ENCODE measurements at places on chromosomes 7 and 10.

- DNase-seq = no peak
These were observed 369.6 kb downstream of the AUTS2 start for GRCh38 chr7:69967689-69968450.

- no peak for DNase-seq
These were observed 482.2 kb upstream of the KLF6 start for GRCh38 chr10:4267086-4267773.

DNA sequence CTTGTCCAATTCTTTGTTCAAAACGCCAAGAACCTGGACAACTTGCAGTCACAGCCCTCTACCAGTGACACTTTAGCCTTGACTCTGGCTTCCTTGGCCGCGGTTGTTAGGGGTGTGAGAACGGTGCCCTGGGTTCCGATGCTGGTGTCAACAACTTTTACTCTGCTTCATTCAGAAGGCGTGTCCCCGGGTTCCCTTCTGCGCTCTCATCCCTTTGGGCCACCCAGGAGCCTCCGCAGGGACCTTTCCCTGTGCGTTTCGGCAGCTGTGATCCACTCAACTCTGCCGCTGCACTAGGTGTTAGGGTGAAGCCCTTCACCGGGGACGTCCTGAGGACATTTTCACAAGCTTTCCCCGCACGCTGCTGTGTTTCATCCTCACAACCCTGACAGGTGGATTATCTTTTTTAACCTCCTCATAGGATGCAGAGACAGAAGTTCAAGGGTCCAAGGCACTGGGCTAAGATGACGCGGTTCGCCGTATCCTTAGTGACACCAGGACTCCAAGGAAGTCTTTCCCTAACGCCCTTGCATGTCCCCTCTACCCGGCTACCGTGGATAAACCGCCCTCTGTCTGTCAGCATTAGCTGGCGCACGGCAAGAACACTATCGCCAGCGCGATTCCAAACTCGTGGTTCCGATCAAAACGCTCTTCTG is 133.5 kb upstream of the SHH start:
- DNase-seq = no peak

- DNase-seq = no peak
These were observed 1.1 kb downstream of the GGCT start for GRCh38 chr7:30503274-30504212.

DNA sequence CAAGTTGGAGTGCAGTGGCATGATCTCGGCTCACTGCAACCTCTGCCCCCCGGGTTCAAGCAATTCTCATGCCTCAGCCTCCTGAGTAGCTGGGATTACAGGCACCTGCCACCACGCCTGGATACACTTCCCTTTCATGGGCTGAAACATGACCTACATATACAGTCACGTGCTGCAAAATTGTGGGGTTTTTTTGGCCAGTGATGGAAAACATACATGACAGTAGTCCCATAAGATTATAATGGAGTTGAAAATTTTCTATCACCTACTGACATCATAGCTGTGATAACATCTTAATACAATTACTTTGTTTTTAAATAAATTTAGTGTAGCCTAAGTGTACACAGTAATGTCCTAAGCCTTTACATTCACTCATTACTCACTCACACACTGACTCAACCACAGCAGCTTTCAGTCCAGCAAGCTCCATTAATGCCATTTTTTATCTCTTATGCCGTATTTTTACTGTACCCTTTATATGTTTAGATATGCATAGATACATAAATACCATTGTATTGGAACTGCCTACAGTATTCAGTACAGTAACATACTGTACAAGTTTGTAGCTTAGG is 79.9 kb upstream of the TMEM196 start:
- DNase-seq = no peak

DNA sequence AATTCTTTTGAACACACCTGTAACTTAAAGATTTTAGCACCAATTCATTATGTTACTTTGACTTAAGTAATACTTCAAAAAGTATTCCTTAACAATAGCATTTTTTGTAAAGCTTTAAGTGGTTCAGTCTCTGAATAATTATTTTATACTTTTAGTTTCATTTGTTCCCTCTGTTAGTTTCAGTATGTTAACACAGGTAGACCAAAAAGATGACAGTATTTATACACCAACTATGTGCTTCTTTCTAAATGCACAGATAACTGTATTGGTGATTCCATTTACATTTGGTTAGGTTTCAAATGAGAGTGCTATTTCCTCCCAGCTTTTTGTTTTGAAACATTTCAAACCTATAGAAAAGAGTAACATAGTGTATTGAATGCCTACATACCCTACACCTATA is 14.0 kb downstream of the RALA start:
- DNase-seq = no peak

All from stimulated activated CD4-positive, alpha-beta T cell treated with anti-CD3 and anti-CD28 coated beads, Interleukin-15, amount 100 ng/mL, for 1 hour (primary cell).